ENCODE measurements at places on chromosomes 13 and 19. TPM values are rescaled to one million over a fixed set of nuclear protein-coding genes. Genes with fewer than 3 reads are reported as not detected.

The C19orf81 gene
- total RNA-seq: not detected

The ZNF790 gene
- total RNA-seq: 2.4 TPM

The ZFP14 gene
- total RNA-seq: 2.2 TPM

The CACNG6 gene
- total RNA-seq: 3.7 TPM

The SSBP4 gene
- 128 TPM for total RNA-seq

The ZNF880 gene
- 18.2 TPM for total RNA-seq

The OR4F17 gene
- total RNA-seq: not detected

The SLC10A2 gene
- total RNA-seq: not detected

The GJB6 gene
- not detected for total RNA-seq

The PODNL1 gene
- 1.6 TPM for total RNA-seq

The ADGRE3 gene
- 0.14 TPM for total RNA-seq

The MYBPC2 gene
- not detected for total RNA-seq

The ZNF471 gene
- total RNA-seq: 1.7 TPM

The PEAK3 gene
- not detected for total RNA-seq

The USHBP1 gene
- not detected for total RNA-seq

The CLIP3 gene
- total RNA-seq: 7.0 TPM

The PSG2 gene
- not detected for total RNA-seq

The TNFRSF19 gene
- total RNA-seq: 93.2 TPM

The PLPPR3 gene
- total RNA-seq: not detected

The GJA3 gene
- 1.0 TPM for total RNA-seq

The KCNN4 gene
- total RNA-seq: 1.9 TPM

The CGB8 gene
- not detected for total RNA-seq

The SIGLEC10 gene
- 0.14 TPM for total RNA-seq

The LILRA1 gene
- not detected for total RNA-seq

The SYDE1 gene
- total RNA-seq: 26.5 TPM

The EFNA2 gene
- not detected for total RNA-seq

The ARRDC5 gene
- not detected for total RNA-seq

The C2CD4C gene
- total RNA-seq: not detected

The GAMT gene
- 35.0 TPM for total RNA-seq

The CGB1 gene
- total RNA-seq: not detected

The RHPN2 gene
- 15.3 TPM for total RNA-seq

The ZNF382 gene
- 10.9 TPM for total RNA-seq

The VSIG10L gene
- total RNA-seq: 1.4 TPM

The RFX1 gene
- 6.1 TPM for total RNA-seq

The CD209 gene
- total RNA-seq: 0.14 TPM

The POU2F2 gene
- total RNA-seq: 17.3 TPM

The GNG7 gene
- total RNA-seq: 0.44 TPM

The RCBTB1 gene
- 19.7 TPM for total RNA-seq

The SULT2B1 gene
- 0.22 TPM for total RNA-seq

The NCR1 gene
- total RNA-seq: not detected

The APLP1 gene
- 2.1 TPM for total RNA-seq

The MTRF1 gene
- total RNA-seq: 5.3 TPM

The LRRC63 gene
- total RNA-seq: not detected

The CLC gene
- not detected for total RNA-seq

The KIR3DL2 gene
- not detected for total RNA-seq

The TGDS gene
- total RNA-seq: 17.5 TPM

The PTGIR gene
- total RNA-seq: 6.7 TPM

The ZNF135 gene
- total RNA-seq: 2.7 TPM

The KLHL1 gene
- total RNA-seq: not detected

The ICAM4 gene
- 9.2 TPM for total RNA-seq

The IGLON5 gene
- not detected for total RNA-seq

The PINLYP gene
- 2.4 TPM for total RNA-seq

The MLNR gene
- total RNA-seq: not detected

The CPB2 gene
- not detected for total RNA-seq

The TSSK6 gene
- 0.86 TPM for total RNA-seq

The ZNF682 gene
- 1.5 TPM for total RNA-seq

The ZNF541 gene
- total RNA-seq: not detected

The CEACAM4 gene
- not detected for total RNA-seq

The NAA16 gene
- 9.2 TPM for total RNA-seq
